ENCODE measurements at places on chromosomes 4 and X.

DNA sequence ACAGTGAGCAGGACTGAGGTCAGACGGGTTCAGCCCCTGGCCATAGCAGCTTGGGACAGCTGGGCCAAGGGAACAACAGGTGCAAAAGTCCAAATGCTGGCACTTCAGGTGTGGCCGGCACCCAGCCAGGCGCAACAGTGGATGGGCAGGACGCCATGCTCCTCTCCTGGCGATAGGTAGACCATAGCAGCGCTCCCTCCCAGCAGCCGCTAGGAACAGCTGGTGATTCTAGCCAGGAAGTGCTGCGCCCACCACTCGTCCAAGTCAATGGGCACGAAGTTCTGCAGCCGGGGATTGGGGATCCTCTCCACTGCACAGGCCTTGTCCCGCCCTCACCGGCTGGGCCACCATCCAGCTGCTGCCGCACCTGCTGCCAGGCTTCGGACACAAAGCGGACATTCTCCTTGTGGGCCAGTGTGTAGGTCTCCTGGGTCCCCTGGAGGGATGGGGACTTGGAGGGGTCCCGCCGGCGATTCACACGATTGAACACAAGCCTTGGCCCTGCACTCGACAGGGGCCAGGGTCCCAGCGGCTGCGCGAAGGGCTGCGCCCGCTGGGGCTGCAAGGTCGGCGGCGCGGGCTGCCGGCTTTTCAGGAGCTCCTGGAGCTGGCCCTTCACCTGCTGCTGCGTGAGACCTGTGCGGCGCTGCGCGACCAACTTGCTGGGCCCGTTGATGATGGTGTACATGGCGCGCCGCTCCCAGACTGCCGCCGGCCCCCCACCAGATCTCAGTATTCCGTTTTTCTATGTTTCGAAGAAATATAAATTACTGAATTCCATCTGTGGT is 227.5 kb upstream of the STK26 start:
- no peak for DNase-seq

DNA sequence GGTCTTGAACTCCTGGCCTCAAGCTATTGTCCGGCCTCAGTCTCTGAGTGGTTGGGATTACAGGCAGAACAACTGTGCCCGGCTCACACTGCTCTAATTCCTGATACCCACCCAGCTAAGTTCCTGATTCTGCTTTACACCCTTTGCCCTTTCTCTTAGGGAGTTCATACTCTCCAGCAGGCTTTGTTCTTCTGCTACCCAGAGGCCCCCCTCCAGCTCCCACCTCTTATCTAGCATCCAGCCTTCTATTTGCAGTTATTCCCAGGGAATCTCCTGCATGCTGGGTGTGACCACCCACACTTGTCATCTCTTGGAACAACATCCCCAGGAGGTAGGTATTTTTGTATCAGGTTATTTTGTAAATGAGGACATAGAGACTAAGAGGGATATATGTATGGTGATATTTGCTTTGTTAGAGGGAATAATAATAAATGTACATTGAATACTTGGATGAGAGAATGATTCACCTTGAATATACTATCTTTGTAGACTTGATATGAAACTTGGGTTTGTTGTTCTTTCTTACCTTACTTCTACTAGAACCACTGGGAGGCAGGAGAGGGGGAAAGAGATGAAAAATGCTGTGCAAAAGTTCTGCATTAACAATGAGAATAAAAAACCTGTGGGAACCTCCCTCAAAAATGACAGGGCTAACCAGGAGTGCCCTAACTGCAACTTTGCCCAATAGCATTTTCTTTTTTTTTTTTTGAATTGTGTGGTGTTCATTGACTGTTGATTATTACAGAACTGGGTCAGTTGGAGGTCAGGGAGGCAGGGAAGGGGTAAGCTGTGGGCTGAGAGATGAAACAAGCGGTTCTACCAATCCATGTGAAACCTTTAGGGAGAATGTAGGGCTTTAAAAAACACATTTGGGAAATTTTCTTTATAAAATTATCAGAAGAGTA is 157.4 kb downstream of the SPRY1 start:
- no peak for DNase-seq

GRCh38 chrX:43728966-43729365 is 72.9 kb downstream of the MAOA start:
- DNase-seq = no peak

- no peak for DNase-seq
Measured at GRCh38 chr4:155881555-155881954, 15.5 kb upstream of the ASIC5 start.

GRCh38 chrX:129998021-129998420 is 15.6 kb downstream of the BCORL1 start:
- no peak for DNase-seq

- no peak for DNase-seq
Measured at GRCh38 chrX:17933856-17934255, 72.8 kb upstream of the RAI2 start.

DNA sequence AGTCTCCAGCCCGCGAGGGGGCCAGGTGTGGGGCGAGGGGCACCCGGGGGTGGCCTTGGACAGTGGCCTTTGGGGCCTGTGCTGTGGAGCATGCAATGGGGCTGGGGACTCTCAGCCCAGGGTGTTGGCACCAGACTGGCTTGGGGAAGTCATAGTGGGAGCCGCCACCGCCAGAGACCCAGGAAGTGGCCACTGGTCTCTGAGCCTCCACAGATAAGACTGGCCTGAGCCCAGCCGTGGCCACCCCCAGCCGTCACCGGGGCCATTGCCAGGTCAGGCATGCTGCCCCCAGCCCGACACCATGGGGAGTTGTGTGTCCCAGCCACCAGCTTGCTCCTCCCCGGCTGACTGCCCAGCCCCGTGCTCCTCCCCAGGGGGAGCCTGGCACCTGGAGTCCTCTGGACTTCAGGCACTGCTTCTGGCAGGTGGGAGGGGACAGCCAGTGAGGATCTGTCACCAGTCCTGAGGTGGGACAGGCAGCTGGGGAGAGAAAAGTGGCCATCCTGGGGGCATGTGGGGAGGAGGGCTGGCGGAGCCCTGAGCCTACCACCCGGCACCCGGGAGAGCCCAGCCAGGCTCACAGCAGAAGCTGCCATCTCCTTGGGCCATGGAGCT is 32.5 kb downstream of the TACC3 start:
- no peak for DNase-seq
